ENCODE measurements at places on chromosomes 2 and 18.

GRCh38 chr2:215796140-215796855, 217.1 kb downstream of the MREG start:
- DNase-seq, result no peak

- DNase-seq, result no peak
Measured at GRCh38 chr18:48815179-48815515, 135.6 kb downstream of the SMAD7 start.

DNA sequence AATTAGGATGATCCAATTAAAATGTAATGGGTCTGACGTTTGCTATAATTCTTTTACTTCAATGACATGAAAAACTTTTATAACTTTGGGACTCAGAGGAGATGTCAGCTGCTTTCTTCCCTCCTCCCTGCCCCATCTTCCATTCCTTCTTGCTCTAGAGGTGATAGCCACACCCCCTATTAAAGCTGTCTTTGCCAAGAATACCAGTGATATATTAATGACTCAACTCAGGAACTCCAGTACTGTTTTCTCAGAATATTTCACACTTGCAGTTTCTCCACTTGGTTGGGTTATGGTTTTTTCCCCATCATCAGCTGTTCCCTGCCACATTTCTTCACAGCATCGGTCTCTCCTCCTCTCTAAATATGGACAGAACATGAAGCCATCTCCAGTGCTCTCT, 184.0 kb downstream of the KCNE4 start:
- no peak for DNase-seq

- no peak for DNase-seq
Measured at GRCh38 chr2:173989160-173989883, 24.1 kb upstream of the SP3 start.

GRCh38 chr2:205834796-205835195, 152.5 kb downstream of the NRP2 start:
- DNase-seq, result no peak

GRCh38 chr18:48179666-48180065, 229.5 kb downstream of the ZBTB7C start:
- DNase-seq, result no peak

DNA sequence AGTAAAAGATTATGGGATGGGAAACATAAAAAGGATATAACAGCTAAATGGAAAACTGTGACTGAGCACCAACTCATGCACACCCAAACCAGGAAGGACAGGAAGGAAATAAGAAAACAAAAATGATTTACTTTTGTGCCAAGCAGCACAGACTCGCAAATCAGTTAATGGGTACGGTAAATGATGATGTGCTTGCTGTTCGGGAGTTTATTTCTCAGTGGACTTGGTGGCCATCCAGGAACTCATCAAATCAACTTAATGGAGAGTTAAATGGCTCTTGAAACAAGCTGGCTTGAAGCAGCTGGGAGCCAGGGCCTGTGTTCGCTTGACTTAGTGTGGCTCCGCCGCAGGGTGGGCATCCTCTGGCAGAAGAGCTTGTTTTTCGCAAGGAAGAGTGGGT, 36.2 kb downstream of the MTCL1 start:
- no peak for DNase-seq

DNA sequence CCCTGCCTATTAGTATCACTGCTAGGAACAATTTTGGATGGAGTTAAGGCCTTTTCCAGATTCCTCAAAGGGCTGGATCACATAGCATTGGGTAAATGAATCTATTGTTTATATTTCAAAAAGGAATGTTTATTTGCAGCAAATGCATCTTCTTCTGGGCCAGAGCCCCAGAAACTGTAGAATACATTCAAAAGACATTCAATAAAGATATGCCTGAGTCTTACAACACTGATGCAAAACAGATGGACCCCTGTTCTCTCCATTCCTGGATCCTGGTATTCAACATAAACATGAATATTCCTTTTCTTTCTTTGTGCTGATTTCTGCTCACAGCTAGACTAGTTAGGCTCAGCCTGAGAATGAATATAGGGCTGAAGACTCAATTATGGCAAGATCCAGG, 227.2 kb upstream of the KLHL29 start:
- DNase-seq, result no peak

DNA sequence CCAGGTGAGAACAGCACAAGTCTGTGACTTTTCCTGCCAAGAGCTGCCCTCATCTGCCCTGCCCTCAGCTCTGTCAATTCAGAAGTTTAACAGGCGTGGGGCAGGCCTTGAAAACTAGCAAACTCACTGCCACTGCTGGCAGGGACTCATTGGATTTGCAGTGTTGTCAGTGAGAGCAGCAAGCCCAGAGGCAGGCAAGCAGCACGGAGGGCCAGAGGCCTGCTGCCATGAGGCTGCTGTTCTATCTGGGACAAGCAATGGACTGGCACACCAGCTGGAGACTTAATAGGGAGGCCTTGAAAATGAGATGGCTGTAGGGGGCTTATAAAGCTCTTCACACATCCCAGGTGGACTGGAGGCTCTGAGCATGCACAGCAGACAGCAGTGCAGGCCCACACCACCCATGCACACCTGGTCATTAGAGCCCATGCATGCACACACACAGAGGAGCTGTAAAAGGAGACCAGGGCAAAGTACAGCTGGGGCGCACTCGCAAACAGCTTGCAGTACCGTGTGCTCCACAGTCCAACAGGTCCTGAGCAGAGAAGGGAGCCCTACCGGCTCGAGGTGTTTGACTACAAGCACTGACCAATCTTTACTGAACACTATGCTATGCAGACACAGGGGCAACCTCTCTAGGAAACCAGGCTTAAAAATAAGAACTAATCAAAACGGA, 28.7 kb downstream of the MGAT4A start:
- DNase-seq, result no peak

GRCh38 chr2:211903961-211904360, 634.6 kb downstream of the ERBB4 start:
- DNase-seq, result no peak

- no peak for DNase-seq
Measured at GRCh38 chr18:22840606-22841144, 92.5 kb upstream of the RBBP8 start.

DNA sequence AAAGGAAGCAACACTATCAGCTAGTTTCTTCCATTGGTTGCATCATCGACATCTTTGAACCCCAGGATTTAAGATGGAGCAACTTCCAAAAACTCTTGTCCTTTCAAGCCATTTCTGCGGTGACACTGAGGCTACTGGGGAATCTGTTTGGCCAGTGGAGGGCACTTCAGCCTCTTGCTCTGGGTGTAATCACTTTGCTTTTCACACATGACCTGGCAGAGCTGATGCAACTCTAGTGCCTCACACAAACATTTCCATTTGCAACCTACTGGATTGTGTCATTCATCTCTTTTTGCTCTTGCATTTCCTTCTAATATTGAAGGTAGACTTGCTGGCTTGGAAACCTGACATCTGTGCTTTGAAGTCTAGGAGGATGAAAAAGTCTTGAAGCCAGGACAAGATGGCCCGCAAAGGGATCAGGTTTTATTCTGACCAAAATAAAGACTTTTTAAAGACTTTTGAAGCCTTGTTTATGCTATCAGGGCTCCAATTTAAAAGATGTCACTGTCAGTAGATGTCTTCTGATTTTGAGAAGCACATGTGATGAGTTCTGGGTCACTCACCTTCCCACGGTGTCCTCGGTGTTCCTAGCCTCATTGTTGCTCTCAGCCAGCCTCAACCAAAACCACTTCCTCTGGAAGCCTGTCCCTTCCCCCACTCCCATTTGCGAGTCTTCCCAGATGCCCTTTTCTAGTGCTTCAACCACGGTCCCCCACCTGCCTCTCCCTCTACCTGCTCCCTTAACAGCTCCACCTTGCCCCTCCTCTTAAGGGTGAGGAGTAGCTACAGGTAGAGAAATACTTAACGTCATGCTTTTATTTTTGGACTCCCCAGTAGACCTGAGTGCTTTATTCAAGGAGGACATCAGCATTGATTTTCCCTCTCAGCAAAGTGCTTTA, 69.7 kb upstream of the KCNE4 start:
- no peak for DNase-seq

- no peak for DNase-seq
Measured at GRCh38 chr2:28438532-28439063, 45.9 kb downstream of the FOSL2 start.

- no peak for DNase-seq
Measured at GRCh38 chr2:20091305-20091991, 40.0 kb upstream of the LAPTM4A start.

- DNase-seq, result no peak
Measured at GRCh38 chr18:39380866-39381265, 1815.3 kb upstream of the CELF4 start.

DNA sequence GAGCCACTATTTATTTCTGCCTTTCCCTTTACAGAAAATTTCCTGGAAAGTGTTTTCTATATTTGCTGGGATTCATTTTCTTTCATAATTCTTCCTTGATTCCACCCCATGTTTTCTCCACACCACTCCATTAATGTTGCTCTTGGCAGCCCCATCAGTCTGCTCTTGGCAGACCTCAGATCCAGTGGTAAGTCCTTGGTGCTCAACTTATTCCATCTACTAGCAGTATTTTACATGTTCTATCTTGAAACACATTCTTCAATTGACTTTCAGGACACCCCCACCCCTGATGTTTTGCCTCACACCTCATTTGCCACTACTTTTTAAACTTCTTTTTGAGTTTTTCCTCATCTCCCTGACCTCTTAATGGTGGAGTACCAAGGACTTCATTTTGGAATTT, 65.0 kb downstream of the HNMT start:
- no peak for DNase-seq

GRCh38 chr2:16817305-16818202, 151.9 kb upstream of the CYRIA start:
- DNase-seq, result no peak

DNA sequence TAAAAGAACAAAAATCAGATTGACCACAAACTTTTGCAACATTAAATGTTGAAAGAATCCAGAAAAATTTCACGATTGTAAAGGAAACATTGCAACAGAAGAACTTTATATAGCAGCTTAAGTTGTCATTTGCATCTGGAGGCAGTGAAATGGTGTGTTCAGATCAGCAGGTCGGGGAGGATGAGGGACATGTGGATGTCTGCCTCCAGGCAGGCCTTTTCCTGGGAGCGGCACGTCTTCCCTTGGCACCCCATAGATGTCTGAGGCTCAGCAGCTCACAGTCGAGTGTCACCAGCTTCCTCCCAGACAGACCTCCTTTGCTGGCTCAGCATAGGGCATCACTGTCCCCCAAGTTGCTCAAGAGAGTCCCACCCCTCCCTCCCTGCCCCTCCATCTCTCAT, 44.3 kb upstream of the ASB1 start:
- no peak for DNase-seq

GRCh38 chr2:129428086-129428660, 551.3 kb upstream of the RAB6C start:
- DNase-seq, result no peak

- no peak for DNase-seq
Measured at GRCh38 chr2:233474308-233475160, 92.0 kb downstream of the USP40 start.

DNA sequence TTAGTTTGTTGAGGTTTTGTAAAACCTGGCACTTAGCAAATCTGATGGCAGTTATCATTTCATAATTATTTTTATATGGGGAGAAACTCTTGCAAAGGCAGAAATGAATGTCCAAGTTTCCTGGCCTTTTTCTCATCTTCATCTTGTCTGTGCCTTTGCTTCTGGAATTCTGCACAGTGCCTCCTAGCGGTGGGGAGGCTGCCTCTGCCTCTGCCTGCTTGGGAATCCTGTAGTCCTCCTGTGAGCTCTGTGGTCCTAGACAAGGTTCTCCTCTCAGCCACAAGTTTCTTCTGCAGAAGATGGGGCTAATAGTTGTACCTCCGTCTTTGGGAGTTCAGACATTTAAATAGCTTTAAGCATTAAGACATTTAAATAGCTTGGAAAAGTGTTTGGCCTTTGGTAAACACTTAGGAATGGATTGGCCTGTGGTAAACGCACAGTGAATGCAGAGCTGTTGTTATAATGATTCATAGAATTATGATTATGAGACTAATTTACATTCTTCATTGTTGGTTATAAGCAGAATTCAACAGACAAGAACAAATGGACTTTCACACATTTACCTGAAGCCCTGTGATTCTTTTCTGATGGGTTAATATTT, 101.2 kb downstream of the ZNF236 start:
- DNase-seq, result no peak

- no peak for DNase-seq
Measured at GRCh38 chr2:106020032-106020431, 174.1 kb downstream of the UXS1 start.

DNA sequence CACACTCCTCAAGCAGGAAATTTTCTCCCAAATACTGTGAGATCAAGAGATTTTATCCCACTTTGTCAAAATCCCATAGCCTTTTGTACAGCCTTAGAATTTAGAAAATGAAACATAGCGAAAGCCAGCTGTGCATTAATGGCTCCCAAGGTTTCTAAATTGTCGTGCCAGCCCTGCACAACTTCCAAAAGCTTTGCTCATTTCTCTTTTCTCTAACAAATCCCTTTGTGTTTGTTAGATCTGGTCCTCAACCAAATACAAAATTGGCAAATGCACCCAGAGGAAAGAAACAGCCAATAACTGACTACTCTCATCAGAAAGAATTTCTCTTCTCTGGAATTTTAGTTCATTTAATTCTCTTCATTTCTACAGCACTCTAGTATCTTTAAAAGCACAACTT, 361.1 kb downstream of the INSIG2 start:
- DNase-seq, result no peak

- no peak for DNase-seq
Measured at GRCh38 chr2:43408407-43409160, 182.2 kb upstream of the ZFP36L2 start.

- DNase-seq, result no peak
Measured at GRCh38 chr18:3384664-3385563, 65.1 kb upstream of the TGIF1 start.

DNA sequence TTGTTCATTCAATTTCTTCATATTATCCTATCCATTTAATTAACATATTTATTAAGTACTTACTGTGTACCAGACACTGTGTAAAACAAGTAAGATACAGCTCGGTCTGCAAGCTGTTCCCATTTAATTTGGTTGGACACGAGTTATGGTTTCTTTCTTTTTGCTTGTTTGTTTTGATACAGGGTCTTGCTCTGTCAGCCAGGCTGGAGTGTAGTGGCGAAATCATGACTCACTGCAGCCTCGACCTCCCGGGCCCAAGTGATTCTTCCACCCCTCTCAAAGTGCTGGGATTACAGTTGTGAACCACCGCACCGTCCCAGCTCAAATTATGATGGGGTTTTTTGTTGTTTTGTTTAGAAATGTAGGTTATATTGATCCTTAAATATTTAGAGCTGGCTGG, 9.0 kb downstream of the CYBRD1 start:
- no peak for DNase-seq

DNA sequence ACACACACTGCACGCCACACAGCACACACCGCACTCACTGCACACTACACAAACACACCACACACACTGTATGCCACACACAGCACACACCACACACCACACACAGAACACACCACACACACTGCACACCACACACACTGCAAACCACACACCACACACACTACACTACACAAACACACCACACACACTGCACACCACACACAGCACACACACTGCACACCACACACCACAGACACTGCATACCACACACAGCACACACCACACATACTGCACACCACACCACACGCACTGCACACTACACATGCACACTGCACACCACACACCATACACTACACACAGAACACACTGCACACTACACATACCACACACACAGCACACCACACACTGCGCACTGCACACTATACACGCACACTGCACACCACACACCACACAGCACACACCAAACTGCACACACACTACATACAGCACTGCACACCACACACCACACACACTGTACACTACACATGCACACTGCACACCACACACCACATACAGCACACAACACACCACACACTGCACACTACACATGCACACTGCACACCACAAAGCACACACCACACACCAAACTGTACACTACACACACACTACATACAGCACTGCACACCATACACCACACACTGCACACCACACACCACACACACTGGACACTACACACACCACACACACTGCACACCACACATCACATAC, 59.6 kb downstream of the ASB1 start:
- no peak for DNase-seq
